Stimulated activated CD4-positive, alpha-beta T cell treated with anti-CD3 and anti-CD28 coated beads, Interleukin-1b, Interleukin-23, amount 100 ng/mL, for 1 hour (primary cell): ENCODE measurements at places on chromosomes 7 and 10.

GRCh38 chr7:18212758-18213157 lies 185.1 kb upstream of the PRPS1L1 start:
- DNase-seq, result no peak

GRCh38 chr7:157423348-157423747 lies 86.5 kb downstream of the DNAJB6 start:
- no peak for DNase-seq

DNA sequence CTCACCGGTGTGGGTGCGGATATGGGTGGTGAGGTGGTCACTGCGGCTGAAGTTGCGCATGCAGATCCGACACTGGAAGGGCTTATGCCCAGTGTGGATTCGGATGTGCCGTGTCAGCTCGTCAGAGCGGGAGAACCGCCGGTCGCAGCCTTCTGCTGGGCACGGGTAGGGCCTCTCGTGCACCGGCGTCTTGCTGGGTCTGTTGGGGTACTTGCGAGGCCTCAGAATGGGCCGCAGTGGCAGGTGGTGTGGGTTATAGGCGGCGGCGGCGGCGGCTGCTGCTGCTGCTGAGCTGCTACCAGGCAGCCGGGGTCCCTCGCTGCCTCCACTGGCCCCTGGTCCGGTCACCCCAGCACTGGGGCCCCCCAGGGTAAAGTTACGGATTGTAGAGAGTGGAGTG lies 2.7 kb downstream of the EGR2 start:
- no peak for DNase-seq

GRCh38 chr10:43076311-43076875 lies 476 bp upstream of the RET start:
- no peak for DNase-seq

DNA sequence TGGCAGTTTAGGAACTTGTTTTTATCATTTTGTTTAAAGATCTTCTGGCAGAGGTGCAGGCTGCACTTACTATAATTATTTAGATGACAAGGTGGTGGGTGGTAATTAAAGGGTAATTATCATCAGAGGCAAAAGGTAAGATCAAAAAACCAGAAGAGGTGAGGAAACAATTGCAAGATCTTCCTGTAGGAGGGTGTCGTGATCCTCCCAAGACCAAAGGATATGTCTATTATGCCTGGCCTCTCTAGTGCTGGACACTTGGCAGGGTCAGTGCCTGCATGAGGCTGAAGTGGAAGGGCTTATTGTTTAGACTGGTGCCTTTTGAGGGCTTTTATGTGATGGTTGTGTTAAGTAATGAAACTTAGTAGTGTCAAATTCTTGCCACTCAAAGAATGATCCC lies 1.8 kb upstream of the WAPL start:
- no peak for DNase-seq

DNA sequence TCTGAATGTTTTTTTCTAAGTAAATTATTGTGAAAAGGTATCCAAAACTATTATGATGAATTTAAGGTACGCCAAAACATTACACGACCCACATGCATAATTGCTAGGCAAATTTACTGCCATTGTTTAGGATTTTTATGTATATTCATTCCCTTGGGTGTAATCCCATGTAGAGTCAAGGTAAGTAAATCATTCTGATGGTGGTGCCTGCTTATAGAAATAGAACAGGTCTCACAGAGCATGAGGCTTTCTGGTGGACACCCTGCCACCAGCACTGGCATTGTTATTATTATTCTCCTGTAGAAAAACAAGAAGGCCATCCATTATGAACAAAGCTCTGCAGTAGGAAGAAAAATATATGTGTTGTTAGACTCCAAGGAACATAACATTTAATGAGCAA lies 111.7 kb upstream of the ZNF804B start:
- no peak for DNase-seq

DNA sequence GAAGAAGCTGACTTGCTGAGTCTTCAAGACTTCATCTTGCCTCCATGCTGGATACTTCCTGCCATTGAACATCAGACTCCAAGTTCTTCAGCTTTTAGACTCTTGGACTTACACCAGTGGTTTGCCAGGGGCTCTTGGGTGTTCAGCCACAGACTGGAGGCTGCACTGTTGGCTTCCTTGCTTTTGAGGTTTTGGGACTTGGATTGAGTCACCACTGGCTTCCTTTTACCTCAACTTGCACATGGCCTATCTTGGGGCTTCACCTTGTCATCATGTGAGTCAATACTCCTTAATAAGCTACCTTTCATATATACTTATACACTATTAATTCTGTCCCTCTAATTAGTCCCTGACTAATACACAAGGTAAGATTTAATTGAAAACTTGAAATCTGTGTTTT lies 361.7 kb upstream of the SEMA3C start:
- no peak for DNase-seq

DNA sequence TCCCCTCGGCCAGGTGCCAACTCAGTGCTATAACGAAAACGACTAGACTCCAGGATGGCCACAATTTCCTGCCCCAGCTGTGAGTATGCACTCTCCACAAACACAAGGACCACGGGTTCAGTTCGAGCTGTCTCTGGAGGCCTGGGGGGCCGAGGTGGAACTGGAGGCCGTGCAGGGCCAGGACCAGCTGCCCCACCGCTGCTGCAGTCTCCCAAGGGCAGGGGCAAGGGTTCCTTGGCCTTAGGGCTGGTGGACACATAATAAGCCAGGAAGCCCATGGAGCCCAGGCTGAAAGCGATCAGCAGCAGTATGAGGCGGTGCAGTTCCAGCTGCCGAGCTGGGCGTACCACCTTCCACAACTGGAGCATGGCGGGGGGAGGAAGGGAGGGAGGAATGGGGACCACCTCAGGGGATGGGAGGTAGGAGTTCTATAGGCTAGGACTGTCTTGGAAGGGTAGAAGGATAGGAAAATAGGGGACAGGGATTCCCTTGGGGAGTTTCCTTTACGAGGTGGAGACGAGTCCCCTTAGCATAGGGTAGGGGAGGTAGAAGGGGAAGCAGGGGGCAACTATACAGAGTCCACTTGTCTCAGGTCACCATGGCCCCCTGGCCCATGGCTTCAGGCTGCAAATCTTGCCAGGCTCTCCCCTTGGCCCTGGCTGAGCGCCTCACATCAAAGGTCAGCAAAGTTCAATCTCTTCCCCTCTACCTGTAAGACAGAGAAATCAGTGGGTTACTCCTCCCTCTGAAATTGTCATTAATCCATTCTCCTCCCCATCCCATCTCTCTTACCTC lies 3.2 kb downstream of the NDST2 start:
- DNase-seq, result no peak

GRCh38 chr10:70518695-70519094 lies 40.1 kb downstream of the PALD1 start:
- DNase-seq, result no peak

DNA sequence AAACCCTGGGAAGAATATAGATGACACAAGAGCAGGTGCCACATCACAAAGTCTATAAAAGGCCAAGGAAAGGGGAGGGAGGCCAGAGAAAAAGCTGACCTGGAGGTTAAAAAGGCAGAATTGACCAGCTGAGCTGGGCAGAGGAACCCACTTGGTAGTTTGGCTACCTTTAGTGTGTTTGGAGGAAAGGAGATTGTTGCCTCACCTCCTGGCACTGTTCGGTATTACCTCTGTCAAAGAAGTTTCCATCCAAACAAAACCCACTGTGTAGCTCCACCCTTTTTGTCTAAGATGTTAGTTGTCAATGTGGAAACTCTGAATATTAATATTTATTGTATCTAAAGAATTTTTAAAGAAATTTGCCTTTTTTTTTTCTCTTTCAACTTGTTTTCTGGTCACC lies 23.4 kb downstream of the ENTPD7 start:
- no peak for DNase-seq

DNA sequence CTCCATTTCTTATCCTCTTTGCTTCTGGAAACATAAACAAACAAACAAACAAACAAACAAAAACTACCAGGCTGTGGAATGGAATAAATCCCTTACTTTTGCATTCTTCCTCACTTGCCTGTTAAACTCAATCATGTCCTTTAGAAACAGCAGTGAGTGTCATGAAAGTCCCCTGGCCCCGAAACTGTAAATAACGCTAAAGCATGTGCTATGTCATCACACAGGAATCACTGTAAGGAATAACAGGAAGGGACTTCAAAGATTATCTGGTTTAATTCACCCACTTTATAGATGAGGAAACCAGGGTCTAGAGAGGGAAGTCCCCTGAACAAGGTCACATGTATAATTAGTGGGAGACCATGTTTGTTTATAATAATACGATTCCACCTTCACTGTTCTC lies 159.4 kb upstream of the MEOX2 start:
- no peak for DNase-seq

- DNase-seq, result no peak
Measured at GRCh38 chr7:67825356-67825755, 828.7 kb downstream of the TYW1 start.

DNA sequence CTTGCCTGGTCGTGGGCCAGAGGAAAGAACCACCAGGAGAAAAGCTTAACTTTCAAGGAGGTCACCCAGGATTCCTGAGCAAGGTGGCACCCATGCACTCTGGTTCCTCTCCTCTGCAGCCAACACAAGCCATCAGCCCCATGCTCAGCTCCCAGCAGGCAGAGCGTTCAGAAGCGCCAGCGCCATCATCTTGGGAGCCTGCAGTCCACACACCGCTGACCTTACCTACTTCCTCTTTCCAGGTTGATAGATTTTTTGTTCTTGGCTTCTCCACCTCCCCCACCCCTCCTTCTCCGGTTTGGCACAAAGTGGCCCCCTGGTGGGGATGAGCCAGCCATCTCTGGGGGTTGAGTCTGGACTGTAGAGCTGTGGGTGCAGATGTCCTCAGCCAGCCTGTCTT lies 1.7 kb upstream of the WDR86 start:
- no peak for DNase-seq

- DNase-seq, result no peak
Measured at GRCh38 chr7:18440934-18441333, 54.6 kb upstream of the HDAC9 start.

GRCh38 chr7:140719721-140720120 lies 23.2 kb downstream of the NDUFB2 start:
- no peak for DNase-seq

DNA sequence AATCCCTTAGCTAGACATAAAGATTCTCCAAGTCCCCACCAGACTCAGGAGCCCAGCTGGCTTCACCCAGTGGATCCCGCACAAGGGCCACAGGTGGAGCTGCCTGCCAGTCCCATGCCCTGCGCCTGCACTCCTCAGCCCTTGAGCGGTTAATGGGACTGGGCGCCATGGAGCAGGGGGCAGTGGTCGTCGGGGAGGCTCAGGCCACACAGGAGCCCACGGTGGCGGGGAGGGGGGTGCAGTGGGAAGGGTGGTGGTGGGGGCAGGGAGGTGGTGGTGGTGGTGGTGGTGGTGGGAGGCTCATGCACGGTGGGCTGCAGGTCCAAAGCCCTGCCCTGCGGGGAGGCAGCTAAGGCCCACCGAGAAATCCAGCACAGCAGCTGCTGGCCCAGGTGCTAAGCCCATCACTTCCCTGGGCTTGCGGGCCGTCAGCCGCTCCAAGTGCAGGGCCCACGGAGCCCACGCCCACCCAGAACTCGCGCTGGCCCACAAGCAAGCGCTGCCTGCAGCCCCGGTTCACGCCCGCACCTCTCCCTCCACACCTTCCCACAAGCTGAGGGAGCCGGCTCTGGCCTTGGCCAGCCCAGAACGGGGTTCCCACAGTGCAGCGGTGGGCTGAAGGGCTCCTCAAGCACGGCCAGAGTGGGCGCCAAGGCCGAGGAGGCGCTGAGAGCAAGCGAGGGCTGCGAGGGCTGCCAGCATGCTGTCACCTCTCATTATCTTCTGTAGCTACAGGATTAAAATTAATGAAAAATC lies 732.5 kb upstream of the POM121L12 start:
- DNase-seq, result no peak

DNA sequence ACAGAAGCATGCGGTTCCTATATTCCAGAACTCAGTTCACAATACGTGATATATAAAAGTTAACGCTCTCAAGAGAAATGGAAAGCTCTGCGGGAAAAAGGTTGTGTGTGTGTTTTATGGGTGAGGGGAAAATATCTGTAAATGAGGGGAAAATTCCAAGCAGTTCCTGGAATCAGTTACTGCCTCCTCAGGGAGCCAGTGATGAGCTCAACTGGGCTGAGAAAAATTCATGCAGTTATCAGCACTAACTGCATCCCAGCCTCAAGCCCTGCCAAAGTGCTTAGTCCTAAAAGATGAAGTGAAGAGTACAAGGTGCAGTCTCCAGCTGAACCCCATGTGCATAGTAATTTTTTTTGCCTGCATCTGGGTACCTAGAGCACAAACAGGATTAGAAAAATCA lies 191.9 kb downstream of the CDK14 start:
- DNase-seq, result no peak

- no peak for DNase-seq
Measured at GRCh38 chr7:124575176-124575575, 190.4 kb downstream of the GPR37 start.
